NCI-H1417 (cell line): ENCODE measurements at places on chromosomes 1 and 21.

- DNase-seq = no peak
These were observed 31.7 kb downstream of the A3GALT2 start for GRCh38 chr1:33288976-33289857.

- DNase-seq = peak; percentile 40
These were observed 66.3 kb upstream of the DIRAS3 start for GRCh38 chr1:68116643-68117235.

- DNase-seq = no peak
These were observed 5.7 kb upstream of the ZDHHC18 start for GRCh38 chr1:26820784-26821269.

DNA sequence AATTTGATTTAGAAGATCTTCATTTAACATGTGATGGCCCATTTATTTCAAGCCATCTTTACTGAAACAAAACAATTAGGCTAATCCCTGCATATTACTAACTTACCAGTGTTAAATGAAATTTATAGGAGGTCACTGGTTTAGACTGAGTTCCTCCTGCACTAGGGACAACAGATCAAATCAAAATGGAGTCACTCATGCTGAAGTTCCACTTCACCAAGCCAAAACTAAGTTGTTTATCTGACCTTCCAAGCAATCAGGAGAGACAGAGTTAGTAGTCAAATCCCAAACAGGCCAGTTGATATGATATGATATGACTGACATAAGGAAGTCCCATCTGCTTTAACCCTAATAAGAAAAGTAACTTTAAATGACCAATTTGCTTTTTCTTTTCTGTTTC is 4.8 kb downstream of the LYST start:
- no peak for DNase-seq

DNA sequence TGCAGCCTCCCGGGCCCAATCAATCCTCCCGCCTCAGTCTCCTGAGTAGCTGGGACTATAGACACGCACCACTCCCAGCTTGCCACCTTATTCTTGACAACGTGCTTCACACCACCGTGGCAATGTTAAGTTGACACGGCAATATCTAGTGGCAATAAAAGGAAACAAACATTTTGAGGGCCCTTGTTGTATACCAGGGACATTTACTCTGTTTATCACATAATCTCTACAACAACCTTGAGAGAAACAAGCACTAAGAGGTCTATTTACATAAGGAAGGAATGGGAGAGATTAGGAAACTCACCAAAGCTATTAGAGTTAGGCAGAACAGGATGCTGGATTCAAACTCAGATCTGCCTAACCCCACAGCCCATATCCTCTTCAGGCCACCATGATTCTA is 3.1 kb downstream of the KLHDC8A start:
- DNase-seq = no peak

DNA sequence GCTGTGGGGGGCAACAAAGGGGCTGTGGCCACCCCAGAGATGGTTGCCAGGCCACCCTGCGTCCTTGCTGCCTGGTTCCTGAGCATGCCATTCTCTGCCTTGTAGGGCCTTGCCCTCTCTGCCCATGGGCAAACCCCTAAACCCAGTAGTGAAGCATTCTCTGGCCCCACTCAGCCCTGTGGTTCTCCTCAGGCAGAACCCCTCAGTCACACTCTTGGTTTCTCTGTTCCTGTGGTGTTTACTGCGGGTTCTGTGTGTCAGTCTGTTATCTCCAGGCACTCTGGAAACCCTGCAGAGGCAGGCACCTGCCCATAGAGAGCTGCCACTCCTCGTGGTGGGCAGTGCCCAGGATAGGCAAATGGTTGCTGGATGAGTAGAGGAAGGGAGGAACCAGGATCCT is 41.1 kb upstream of the IL19 start:
- DNase-seq = no peak

DNA sequence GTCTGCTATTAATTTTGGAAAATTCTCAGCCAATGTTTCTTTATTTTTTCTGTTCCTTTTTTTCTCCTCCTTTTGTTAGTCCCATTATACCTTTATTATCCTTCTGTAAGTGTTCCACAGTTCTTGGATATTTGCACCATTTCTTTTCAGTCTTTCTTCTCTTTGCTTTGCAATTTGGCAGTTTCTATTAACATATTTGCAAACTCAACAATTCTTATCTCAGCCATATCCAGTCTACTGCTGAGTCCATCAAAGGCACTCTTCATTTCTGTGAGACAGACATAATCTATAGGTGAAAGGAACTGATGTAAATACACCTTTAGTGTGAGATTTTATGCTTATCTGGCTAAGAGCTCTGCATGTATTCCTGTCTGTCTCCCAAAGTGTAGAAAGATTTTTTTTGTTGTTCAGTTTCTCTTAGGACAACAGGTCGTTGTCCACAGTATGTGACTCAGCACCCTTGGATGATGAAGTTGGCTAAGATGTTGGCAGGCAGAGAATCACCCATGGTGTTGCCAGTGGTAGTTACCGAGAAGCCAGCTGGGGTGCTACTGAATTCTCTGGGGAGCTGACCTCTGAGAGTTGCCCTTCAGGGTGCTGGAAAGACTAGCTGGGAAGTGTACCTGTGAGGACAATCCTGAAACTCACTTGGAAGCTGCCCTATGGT is 38.4 kb downstream of the LEPR start:
- no peak for DNase-seq

GRCh38 chr1:13763991-13764390 is 64.0 kb downstream of the PRDM2 start:
- no peak for DNase-seq

- DNase-seq = peak; percentile 77
These were observed 40.6 kb upstream of the CLIC4 start for GRCh38 chr1:24704411-24705259.

DNA sequence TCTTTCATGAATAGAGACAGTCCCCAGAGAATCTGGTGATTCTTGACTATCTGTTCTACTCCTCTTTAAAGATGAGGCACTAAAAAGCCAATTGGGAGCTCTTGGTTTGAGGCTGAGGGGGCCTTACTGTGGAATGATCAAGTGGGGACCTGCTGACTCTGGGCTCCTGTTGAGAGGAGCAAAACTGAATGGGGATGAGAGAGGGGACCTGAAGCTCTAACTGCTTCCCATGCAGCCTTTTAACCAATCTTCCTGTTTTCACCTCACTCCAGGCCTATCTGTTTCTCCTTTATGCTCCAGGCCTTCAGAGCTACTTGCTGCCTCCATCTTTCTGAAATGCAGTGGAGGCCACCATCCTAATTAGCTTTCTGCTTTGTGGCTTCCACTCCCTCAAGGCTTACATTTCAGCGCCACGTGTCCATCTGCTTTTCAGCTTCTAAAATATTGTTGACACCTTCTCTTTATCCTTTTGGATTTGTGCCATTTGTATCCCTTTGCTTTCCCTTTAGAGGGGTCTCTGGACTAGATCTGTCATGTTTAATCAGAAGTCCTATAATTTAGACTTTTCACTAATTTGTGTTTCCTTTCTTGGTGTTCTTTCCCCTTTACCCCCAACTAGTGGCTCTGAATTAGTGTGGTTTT is 145.7 kb downstream of the DHRS3 start:
- DNase-seq = no peak

DNA sequence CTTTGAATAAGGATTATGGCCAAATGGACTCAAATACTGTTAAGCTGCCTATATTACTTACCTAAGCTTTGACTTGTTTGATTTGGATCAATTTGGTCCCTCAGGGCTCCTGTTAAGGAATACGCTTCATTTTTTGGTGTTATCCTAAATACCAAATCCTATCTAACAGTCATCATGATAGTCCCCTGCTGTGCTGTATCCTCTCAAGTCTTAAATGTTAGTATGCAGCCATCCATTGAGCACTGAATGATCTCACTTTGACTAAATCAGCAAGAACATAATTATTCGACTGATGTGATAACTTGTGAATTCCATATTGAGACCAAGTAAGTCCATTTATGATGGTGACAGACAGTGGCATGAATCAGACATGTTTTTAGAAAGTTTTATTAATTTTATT is 53.1 kb upstream of the ATF3 start:
- DNase-seq = no peak

DNA sequence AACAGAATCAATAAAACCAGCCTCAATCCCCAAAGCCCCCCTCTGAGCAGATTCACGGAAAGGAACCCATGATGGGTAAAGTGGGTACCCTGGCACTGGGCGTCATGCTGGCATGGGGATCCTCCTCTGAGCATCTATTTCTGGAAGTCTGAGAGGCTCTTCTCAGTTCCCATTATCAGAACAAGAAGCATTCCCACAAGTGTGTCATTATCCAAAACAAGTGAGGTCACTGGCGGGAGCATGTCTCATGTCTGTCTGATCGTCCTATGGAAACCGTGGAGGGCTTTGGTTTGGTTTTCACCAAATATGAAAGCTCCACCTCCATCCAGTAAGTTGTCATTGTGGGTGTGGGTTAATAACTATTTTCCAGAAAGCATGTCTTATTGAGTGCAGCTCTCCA is 70.7 kb downstream of the PGM1 start:
- no peak for DNase-seq

- DNase-seq = no peak
These were observed 7.8 kb upstream of the MUTYH start for GRCh38 chr1:45348020-45348419.

DNA sequence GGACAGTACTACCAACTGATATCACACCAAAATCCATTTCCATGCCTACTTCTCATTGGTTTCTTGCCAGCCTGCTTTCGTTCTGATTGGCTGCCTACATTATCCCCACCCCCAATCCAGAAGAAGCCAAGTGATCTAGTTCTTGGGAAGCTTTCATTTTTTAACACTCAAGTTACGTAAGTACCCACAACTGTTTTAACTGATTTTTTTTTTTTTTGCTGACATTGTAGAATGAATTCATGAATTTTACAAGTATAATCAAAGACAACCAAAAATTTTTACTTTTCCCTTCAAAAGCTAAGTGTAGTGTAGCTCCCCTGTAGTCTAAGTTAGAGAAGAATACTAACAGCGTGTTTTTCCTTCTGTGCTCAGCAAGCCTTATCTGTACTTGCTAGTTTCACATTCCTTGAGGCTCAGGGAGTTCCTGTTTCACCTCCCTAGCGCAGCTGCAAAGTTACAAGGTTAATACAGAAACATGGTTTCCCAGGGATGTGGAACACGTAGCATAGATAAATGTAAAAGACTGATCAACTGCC is at the start of gene SLC9C2:
Gene SLC9C2 (minus strand): TSS at position 17 of the 536 bp plus-strand sequence. CDS start 1,296 bp downstream, outside the sequence.
- DNase-seq = no peak

DNA sequence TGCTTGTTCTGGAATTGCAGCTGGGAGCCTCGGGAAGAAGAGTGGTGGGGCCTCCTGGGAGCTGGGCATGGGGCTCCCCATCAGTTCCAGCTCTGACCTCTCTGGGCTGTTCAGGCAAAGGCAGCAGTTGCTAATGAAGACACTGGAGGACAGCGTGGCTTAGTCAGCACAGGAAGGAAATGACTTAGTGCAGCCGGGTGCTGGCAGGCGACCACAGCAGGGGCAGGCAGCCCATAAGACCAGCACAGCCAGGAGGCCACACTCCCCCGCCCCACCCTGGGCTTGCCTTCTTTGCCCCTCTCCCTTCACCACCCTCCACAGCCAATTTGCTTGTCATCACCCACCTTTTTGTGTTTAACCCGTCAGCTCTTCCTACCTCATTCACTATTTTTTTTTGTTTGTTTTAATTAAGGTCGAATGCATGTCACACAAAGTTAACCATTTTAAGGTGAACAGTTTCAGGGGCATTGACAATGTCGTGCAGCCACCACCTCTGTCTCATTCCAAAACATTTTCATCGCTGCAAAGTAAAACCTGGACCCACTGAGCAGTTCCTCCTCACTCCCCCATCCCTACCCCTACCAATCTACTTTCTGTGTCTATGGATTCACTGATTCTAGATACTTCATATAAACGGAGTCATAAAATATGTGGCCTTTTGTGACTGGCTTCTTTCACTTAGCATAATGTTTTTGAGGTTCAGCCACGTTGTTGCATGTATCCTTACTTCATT is 10.9 kb downstream of the OLIG2 start:
- DNase-seq = no peak

DNA sequence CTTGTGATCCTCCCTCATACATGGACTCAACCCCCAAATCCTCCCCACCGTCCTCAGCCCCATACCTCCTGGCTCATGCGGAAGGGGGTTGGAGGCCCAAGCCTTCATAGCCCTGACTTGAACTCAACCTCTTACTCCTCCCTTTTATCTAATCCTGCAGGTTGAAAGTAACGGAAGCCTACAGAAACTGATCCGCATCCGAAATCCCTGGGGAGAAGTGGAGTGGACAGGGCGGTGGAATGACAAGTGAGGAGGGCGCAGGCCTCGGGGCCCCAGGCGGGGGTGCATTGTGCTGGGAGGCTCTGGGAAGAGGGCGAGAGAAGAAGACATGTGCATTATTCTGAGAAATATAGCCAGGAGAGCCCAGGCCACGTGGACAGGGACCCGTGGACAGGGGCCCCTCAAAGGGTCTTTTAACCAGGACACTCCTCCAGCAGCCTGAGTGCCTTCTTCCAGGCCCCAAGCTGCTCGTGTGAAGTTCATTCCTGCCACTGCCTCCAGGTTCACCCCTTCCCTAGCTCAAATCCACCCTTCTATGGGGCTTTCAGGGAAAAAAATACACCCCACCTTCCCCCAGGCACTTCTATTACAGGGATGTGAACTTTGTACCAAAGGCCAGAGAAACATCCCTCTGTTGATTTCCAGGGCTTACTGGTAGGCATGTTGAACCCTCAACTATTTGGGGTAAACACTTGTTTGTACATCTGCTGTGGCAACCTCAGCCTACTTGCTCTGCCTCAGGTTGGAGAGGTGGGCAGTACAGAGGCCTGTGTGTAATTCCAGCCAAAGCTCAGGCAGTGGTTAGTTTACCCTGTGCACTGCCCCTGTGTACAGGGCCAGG is 38.6 kb downstream of the CAPN2 start:
- DNase-seq = no peak

- peak; percentile 26 for DNase-seq
These were observed 757 bp downstream of the ACADM start for GRCh38 chr1:75725266-75725665.

GRCh38 chr1:39818482-39818881 is 29.8 kb upstream of the BMP8B start:
- no peak for DNase-seq

GRCh38 chr1:205627956-205628355 is 3.9 kb downstream of the ELK4 start:
- DNase-seq = no peak

DNA sequence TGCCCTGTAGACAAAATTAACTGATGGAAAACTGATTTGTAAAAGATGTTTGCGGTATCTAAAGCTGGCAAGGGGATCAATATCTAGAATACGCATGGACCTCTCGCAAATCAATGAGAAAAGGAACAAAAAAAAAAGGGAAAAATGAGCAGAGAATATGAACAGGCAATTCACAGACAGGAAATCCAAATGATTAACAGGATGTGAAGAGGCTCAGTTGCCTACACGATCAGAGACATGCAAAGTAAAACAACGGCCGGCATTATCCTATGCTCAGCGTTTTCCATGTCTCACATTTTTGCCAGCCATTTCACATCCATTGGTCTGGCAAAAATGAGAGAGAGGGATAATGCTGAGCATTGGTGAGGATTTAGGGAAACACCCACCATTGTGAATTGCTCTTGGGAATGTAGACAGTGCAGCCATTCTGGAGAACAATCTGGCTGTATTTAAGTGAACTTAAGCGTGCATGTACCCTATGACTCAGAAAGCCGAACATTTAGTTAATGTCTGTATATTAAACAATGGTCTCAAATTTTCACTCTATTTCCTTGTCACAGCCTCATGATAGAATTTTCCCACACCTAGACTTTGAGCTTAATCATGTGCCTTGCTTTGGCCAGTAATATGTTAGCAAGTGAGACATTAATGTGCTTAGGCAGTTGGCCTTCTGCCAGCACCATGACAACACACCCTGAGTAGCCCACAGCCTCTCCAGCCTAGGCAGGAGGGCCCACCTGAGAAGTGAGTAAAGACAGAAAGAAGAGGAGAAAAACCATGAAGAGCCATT is 61.0 kb upstream of the NBPF3 start:
- DNase-seq = peak; percentile 12
